ENCODE measurements at places on chromosomes 5 and 9.

GRCh38 chr9:132806723-132807421, 71.2 kb downstream of the AK8 start:
- DNase-seq = no peak

DNA sequence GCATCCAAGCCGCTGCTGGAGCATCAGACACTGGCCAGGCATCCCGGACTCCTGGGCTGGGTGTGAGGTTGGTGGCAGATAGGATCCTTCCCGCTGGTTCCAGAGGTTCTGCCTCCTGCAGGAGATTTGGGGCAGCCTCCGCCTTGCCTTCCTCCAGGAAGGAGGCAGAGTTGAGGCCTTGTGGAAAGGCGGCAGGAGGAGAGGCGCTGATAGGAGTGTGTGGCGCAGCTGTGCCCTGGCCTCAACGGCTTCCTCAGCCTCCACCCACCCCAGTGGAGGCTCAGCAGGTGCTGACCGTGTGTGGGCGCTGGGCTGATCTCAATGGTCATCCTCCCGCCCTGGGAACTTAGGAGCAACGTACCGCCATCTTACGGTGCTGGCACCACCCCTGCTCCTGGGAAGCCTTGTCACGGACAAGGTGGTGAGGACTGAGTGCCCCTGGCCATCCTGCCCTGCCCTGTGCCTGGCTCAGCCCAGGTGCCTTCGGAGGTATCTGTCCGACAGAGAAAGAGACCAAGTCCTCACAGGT, 10.2 kb downstream of the NCS1 start:
- DNase-seq = no peak

DNA sequence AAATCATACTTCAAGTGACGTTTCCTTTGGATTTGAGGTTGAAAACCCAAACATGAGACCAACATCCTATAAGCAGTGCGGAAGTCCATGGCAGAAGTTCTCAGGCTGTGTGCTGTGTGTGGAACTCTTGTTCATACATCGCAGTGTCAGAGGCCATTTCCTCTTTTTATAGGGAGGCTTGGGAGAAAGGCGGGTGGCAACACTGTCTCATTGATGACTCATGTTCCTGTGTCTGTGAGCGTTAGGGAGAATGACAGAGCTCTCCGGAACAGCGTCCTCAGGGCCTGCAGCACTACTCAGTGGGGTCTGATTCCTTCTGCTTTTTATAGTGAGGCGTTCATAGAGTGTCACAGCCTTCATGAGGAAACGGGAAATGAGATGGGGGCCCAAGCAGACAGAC, 98.8 kb upstream of the BASP1 start:
- peak; percentile 89 for DNase-seq

DNA sequence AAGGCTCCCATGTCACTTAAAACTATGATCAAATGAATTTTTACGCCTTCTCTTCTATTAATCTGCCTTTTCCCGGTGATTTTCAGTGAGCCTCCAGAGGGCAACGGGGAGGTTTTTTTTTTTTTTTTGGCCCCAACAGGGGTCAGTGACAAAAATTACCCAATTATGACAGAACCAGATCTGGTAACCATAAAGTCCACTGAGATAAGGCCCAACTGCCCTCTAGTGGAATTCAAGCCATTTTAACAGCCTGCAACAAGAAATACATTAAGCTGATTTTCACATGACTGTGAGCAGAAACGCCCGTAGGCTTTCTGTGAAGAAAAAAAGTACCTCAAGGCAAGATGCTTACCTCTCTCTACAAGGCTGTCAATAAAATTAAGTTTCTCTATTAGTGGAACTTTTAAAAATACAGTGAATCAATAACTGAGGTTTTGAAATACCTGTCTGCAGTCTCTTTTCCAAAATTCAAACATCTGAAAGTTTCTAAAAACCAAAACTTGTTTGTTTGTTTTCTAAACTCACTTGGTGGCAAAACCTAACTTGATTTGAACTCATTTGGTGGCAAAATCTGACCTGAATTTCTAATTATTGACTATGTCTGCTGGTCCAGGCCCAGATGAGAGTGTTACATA, 49.7 kb upstream of the FST start:
- DNase-seq = no peak

DNA sequence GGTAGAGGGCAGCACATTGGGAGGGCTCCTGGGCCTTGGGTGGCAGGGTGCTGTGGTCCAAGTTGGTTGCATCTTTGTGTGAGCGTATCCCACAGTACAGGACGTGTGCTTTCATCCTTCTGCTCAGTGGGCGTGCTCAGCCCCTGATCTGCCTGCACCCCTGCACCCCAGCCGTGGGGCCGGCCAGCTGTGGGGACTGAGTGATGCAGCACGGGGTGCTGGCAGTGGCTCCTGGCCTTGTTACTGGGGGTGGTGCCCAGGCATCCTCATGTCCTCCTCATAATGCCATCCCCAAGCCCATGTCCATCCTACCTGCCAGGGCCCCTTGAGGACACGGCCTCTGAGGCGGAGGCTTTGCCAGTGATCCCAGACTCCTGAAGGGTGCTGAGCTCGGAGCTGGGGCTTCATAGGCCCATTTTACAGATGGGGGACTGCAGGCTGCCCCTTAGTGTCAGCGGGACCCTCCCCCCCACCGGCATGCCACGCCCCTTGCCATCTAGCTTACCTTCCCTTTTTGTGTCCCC, 100.7 kb downstream of the PHF2 start:
- no peak for DNase-seq

DNA sequence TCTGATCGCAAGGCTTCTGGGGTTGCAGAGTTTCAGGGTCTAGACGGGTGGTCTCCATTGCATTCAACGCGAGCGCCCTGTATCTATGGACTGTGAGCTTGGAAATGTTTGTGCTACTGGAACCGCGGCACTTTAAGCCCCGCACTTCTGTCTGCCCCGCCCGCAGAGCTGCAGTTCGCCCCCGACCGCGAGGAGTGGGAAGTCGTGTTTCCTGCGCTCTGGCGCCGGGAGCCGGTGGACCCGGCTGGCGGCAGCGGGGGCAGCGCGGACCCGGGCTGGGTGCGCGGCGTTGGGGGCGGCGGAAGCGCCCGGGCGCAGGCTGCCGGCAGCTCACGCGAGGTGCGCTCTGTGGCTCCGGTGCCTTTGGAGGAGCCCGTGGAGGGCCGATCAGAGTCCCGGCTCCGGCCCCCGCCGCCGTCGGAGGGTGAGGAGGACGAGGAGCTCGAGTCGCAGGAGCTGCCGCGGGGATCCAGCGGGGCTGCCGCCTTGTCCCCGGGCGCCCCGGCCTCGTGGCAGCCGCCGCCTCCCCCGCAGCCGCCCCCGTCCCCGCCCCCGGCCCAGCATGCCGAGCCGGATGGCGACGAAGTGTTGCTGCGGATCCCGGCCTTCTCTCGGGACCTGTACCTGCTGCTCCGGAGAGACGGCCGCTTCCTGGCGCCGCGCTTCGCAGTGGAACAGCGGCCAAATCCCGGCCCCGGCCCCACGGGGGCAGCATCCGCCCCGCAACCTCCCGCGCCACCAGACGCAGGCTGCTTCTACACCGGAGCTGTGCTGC, 1.0 kb downstream of the ADAMTS19 start:
- peak; percentile 44 for DNase-seq

GRCh38 chr9:135883410-135884089, 23.8 kb downstream of the CAMSAP1 start:
- no peak for DNase-seq

- DNase-seq = no peak
Observed at GRCh38 chr5:53019320-53019719, 30.2 kb downstream of the ITGA2 start.

DNA sequence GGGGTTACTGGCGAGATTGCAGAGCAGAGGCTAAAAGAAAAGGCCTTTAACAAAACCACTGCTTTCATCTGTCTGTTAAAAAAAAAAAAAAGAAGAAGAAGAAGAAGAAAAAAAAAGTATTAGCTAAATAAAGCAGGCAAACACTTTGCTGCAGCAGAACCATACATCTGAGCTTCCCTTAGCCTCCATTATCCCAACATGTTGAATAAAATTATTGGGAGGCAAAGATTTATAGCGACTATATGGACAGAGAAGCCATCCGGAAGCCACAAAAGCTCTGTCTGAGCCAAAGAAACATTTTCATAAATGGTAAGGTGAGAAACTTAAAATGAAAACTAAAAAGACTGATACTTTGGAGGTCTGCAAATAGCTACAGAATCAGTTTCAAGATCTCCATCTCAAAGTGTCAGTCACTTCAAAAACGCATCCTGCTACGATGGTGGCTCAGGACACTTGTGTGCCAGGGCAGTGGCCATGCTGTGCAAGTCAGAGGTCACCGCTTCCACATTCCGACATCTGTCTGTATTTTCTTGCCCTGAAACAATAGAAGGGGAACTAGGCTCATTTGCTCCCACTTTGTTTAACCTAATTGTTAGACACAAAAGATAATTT, 9.6 kb downstream of the EFNA5 start:
- no peak for DNase-seq

GRCh38 chr5:139223481-139223880, 25.3 kb upstream of the SIL1 start:
- DNase-seq = no peak

DNA sequence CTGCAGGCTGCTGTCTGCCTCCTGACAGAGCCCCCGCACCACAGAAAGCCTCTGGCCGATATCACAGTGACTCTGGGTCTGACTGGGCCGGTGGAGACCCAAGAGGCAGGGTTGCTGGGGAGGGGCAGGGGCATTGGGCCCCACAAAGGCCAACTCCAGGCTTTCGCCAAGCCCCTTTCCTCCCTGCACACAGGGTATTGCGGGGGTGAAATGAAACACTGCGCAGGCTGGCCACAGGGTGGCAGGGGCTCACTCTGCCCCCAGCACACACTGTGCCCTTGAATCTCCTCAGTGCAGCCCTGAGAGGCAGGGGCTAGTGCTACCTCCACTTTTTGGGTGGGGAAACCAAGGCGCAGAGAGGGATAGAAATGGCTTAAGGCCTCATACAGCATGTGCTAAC, 44.6 kb downstream of the BARX1 start:
- no peak for DNase-seq

DNA sequence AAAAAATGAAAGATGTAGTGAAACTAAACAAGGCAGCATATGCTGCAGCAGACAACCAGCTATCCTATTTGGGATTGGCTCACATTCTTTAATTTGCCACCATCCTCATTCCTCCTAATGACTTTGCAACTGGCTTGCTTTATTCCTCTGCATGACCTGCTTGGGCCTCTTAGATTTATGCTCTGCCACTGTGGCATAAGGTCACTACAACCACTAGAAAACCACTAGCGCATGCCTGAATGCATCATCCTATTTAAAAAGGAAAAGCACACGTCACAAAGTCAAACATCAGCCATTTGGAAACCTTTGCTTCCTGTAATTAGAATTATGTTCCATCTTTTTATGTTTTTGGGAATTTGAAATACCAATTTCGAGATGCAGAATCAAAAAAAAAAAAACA, 40.8 kb upstream of the CCDC152 start:
- no peak for DNase-seq

DNA sequence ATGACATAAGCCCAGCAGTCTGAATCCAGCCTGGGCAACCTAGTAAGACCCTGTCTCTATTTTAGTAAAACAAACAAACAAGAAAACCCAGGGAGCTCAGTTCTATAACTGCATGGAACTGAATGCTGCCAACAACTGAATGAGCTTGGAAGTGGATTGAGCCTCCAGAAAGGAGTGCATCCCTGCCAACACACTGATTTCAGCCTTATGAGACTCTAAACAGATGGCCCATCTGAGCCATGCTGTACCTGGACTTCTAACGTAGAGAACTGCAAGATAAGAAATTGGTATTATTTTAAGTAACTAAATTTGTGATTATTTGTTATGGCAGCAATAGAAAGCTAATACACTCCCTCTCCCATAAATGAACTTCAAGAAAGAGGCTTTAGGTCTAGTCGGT, 150.4 kb upstream of the RAI14 start:
- no peak for DNase-seq

- no peak for DNase-seq
Observed at GRCh38 chr5:51156838-51157237, 226.4 kb upstream of the ISL1 start.

DNA sequence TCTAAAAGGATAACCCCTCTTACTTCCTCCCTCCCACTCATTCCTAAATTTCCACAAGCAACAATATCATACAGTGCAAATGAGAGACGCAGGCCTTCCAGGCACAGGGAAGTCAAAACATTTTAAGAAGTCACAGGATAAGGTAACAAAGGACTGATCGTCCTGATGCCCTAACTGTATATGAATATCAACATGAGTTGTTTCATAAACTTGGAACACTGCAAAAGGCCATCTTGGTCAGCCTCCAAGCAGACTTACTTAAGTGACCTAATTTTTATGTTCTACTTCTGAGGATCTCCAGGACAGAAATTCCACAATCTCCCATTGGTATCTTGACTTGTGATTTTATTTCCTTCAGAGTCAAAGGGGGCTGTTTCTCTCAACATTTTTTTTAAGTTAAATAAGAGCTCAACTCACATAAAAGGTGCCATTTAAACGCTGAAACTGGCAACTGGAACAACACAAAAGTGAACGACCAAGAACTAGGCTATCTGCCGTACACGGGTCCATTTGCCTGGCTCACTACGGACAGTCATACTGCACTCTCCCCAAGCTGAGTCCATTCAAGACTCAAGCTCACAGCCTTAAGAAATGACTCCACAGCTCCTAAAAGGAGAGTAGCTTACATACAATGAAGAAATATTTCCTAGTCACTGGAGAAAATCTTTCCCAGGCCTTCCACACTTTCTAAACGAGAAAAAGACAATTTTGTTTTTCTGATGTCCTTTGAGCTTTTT, 71.3 kb downstream of the LHFPL2 start:
- no peak for DNase-seq

Data from LoVo (cell line).